ENCODE measurements at places on chromosomes 2 and 18. TPM values are rescaled to one million over a fixed set of nuclear protein-coding genes. Genes with fewer than 3 reads are reported as not detected.

VSNL1 gene
- 20.6 TPM for total RNA-seq

ABHD1 gene
- 1.3 TPM for total RNA-seq

NETO1 gene
- not detected for total RNA-seq

SERPINB3 gene
- total RNA-seq = 1.3 TPM

DTNA gene
- total RNA-seq = 105 TPM

TSGA10 gene
- 2.9 TPM for total RNA-seq

CNRIP1 gene
- 19.6 TPM for total RNA-seq

HOXD13 gene
- total RNA-seq = not detected

REEP1 gene
- 29.3 TPM for total RNA-seq

SLC5A7 gene
- 0.51 TPM for total RNA-seq

All from tongue (tissue), 3 donors.